ENCODE measurements at places on chromosomes 2 and 18. TPM values are rescaled to one million over a fixed set of nuclear protein-coding genes. Genes with fewer than 3 reads are reported as not detected.

XDH gene
- total RNA-seq = 6.1 TPM

FBXO15 gene
- 0.13 TPM for total RNA-seq

GPR45 gene
- total RNA-seq = not detected

SPEG gene
- total RNA-seq = 1.8 TPM

VRK2 gene
- 67.7 TPM for total RNA-seq
